ENCODE measurements at places on chromosomes 12 and 14.

- no peak for DNase-seq
These were observed 240.7 kb upstream of the PLEKHG7 start for GRCh38 chr12:92462049-92462448.

DNA sequence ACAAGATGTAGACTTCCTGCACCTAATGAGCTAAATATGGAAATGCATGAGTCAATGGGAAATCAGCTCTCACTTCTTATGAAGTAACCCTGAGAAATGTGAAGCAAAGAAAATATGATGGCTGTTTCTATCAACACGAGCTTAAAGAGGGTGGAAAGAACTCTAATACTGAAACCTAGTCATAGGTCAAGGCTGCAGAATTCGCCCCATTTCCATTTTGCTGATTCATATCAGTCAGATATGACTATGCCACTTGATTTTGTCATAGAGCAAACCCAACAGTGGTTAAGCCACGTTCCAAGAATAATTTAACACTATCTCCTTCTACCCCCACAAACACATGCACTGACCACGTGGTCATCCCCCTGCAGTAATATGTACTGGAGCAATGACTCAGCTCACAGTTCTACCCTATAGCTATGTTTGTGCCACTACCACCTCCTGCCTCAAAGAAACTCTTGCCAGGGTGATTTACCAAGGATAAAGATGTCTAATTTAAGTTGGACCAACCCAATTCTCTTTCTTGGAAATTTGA, 157.5 kb downstream of the TMTC3 start:
- no peak for DNase-seq

DNA sequence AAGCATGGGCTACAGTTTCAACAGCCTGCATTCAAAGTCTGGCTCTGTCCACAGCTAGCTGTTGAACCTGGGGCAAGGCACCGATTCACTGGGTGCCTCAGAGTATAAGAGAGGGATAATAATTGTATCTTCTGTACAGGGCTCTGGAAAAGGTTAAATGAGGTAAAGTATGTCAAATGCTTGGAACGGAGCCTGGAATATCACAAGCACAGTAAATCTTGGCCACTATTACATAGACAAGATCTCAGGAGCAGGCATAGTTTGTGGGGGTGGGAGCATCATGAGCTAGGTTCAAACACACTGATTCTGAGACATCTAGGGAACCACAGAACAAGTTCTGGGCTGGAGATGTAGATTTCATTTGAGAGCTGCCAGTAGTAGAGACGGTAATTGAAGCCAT, 203.7 kb upstream of the NUDT4 start:
- DNase-seq, result no peak

GRCh38 chr14:31173120-31173837, 34.3 kb downstream of the HECTD1 start:
- DNase-seq, result no peak

DNA sequence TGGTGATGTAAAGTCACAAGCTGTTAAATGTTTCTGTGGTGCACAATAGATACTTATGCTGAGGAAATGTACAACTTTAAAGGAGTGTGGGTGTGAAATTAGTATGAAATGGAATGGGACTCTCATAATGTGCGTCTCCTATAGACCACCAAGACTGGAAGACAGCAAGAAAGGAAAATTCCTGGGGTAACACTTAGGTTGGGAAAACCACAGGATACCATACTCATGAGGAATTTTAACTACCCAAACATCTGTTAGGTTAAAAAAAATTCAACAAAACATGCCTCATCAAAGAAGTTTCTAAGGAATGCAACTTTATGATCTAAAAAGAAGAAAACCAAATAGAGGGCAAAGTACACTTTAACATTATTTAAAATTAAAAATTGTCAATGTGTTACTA, 113.7 kb upstream of the MYF6 start:
- no peak for DNase-seq

- no peak for DNase-seq
These were observed 28.5 kb upstream of the NXPH4 start for GRCh38 chr12:57188090-57188425.

DNA sequence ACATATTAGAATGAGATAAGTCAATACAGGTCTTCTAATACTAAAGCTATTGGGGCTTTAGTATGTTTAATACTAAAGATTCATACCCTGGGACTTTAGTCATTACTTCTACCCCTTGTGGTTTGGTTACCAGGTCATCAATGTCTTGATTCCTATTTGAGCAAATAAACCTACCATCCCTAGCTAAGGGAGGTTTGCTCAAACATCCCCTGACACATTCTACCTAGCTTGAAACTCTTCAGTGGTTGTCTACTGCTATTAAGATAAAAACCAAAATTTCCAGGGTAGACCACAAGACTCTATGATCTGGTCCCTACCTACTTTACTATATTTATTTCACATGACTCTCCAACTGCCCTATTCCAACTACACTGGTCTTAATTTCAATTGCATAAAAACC, 7.3 kb upstream of the C2CD5 start:
- no peak for DNase-seq

DNA sequence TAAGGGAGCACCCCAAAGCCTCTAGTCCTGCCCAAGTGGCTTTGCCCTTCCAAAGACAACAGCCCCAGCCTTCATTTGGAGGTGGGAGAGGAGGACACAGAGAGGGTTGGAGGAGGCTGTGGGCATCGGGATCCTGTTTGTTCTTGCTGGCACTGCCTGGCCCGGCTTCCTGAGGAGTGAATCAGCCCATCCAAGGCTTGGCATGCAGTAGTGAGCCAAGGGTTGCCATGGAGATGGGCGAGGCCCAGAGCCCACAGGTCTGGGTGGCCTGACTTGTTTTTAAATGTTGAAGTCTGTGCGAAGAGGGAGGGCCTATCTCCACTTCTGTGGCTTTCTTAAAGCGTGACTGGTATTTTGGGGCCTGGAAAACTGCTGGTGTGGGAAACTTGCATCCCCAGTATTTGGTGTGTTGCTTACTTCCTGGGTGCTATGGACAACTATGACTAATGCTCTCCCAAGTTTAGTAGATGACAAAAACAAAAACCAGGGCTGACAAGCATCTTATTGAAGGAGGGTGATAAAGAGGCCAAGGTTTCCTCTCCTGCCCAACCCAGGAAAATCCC, 15.8 kb downstream of the CD9 start:
- DNase-seq, result peak; percentile 79

- DNase-seq, result no peak
These were observed 77.7 kb downstream of the FLRT2 start for GRCh38 chr14:85607651-85608081.

- DNase-seq, result no peak
These were observed 385.9 kb downstream of the EGLN3 start for GRCh38 chr14:33564774-33565630.

DNA sequence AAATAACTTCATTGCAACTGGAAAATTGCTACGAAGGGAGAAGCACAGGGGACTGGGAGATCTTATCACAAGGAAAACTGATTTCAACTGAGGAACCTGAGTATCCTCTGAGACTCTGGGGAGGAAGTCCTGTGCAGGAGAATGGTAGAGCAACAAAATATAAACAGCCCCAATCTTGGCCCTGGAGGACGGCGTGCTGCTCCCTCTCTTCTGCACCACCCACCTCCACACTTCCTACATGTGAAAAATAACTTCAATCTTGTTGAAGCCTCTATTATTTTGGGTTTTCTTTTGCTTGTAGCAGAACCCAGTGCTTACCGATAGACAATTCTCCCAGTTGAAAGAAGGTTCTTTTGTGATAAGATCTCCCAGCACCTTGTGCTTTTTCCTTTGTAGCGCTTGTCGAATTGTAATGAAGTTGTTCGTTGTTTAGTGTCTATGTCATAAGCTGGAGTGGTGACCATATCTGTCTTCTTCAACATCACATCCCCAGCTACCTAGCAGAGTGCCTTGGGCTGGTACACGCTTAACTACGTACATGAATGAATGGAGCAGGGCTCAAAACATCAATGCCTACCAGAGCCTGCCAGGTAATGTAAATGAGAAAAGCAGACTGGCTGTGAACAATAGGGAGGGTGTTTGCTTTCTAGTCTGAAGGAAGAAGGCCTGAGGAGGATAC, 2.8 kb upstream of the CD4 start:
- DNase-seq, result no peak

Data from occipital lobe (tissue), 3 donors.